ACHN (cell line): ENCODE measurements at places on chromosomes 12 and 14.

- peak; percentile 11 for DNase-seq
Measured at GRCh38 chr12:54700301-54700700, 52.1 kb upstream of the DCD start.

DNA sequence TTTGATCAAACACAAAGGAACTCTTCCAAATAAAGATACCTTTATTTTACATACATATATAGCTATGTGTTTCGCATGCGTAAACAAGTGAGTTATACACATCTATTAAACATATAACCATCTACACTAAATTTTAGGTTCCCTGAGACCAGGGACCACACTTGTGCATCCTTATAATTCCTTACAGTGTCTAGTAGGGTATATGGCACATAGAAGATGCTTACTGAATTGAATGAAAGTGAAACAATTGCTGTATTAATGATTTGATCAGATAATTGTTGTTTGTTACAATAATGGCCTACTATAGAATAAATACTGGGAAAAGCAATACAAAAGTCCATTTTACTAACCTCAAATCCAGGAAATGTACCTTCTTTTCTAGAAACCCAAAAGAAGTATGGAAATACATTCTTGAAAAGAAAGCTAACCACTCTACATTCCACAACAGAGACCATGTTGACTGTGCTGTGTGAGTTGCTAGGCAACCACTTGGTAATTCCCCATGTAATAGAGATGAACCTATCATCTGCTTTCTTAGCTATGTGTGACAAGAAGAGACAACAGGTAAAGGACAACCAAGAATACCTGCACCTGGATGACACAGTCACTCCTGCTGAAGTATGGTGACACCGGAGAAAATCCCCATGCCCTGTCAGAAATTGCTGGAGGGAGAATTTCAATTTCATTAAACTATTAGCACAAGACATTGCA, 11.9 kb upstream of the CIPC start:
- DNase-seq, result no peak

DNA sequence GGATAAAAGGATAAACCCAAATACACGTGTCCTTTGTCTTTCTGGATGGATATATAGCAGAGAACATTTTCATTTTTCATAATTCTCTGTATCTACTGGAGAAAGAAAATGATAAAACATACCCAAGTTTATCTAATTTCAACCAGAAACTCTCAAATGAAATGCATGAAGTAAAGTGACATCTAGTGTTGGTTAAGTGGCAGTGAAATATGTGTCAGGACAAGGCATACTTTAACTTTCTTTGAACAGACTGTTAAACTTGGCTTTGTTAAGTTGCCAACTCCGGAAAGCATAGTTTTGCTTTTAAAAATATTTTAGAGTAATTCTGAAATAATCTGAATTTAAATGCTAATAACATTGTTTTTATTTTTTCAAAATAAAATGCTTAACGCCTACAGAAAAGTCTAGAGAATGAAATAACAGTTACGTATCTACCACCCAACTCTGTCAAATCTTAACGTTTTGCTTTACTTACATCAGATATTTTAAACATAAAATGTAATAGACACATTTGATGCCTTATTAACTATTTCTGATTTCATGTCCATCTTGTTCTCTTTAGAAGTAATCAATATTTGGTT, 25.2 kb upstream of the NTN4 start:
- peak; percentile 60 for DNase-seq

DNA sequence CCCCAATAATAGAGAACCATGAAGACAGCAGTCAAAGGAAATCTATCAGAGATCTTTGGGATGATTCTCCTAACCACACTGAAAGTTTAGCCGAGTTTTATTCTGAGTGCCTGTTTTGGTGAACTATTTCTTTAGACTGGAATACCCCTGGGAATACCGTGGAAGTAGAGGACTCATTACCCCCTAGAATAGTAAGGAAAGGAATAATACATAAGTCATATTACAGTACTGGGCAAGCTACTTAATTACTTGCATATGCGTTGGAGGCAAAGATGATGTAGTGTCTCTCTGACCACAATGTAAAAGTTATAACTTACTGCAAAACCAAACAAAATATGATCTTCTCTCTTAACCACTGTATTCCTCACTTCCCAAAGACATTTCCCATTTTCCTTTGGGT, 25.5 kb downstream of the ZC2HC1C start:
- DNase-seq, result no peak

GRCh38 chr14:78254911-78255461, 84.8 kb downstream of the NRXN3 start:
- DNase-seq, result peak; percentile 87

DNA sequence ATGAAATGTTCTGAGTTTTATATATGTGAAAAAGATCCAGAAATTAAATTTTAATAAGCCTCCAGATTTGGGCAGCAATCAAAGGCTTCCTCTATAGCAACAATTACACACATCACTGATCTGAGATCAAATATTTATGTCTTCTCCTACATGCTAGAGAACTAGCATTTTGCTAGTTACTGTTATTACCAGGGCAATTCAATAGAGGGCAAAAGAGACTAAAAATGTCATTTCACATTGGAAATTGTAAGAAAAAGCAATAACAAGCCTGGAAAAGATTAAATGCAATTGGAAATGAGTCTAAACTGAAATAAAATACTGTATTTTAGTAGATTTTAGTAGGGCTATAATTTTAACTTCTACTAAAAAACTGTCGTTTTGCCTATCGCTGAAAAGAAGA, 32.6 kb upstream of the ANO6 start:
- DNase-seq, result peak; percentile 36

GRCh38 chr14:20827326-20827725, 24.7 kb upstream of the RNASE1 start:
- DNase-seq, result no peak

- peak; percentile 31 for DNase-seq
Measured at GRCh38 chr12:48934312-48934706, 9.0 kb upstream of the FKBP11 start.

DNA sequence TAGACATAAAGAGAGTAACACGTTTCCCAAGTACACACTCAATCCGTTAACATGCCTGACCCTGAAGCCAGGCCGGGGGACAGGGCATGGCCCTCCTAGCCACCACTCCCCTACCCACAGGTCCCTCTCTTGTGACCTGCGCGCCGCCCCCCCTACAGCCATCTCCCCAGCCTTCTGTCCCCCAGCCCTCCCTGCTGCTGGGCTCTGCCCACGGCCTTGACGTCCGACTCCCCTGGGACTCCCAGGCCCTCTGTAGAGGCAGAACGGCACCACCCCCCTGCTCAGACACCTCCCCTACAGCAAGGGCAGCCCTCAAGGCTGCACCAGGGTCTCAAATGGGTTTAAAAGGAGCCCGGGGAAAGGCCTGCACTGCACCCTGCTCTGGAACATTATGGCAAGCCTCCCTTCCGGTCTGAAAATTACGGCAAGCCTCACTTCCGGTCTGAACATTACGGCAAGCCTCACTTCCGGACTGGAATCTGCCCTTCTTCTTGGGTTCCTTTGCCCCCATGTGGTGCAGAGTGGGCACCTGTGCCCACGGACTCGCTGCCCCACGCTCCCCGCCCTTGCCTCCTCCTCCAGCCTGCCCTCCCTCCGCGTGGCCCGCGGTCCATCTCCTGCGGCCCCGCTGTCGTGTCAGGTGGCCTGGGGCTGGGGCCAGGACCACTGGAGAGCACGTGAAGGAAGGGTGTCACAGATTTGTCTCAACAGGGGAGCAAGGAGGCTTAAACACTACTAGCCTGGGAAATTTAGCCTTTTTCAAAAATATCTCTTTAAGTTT, 77.6 kb downstream of the MOK start:
- DNase-seq, result no peak

GRCh38 chr12:66944365-66944764, 265.5 kb upstream of the GRIP1 start:
- DNase-seq, result no peak
